ENCODE measurements at places on chromosomes 7 and 10.

DNA sequence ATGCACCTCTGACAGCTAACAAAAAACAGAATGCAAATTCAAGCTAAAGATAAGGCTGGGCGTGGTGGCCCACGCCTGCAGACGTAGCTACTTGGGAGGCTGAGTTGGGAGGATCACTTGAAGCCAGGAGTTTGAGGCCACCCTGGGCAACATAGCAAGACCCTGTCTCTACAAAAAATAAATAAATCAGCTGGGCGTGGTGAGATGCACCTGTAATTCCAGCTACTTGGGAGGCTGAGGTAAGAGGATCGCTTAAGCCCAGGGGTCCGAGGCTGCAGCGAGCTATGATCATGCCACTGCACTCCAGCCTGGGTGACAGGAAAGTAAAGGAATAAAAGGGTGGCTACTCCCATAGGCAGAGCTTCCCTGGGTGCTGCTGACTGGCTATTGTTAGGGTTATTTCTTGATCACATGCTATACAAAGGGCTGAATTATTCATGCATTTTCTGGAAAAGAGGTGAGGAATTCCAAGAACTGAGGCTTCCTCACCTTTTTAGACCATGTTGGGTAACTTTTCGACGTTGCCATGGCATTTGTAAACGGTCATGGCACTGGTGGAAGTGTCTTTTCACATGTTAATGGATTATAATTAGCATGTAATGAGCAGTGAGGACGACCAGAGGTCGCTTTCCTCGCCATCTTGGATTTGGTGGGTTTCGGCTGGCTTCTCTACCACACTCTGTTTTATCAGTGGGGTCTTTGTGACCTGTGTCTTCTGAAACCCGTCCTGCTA, 6.9 kb upstream of the PSMG3 start:
- no peak for DNase-seq

DNA sequence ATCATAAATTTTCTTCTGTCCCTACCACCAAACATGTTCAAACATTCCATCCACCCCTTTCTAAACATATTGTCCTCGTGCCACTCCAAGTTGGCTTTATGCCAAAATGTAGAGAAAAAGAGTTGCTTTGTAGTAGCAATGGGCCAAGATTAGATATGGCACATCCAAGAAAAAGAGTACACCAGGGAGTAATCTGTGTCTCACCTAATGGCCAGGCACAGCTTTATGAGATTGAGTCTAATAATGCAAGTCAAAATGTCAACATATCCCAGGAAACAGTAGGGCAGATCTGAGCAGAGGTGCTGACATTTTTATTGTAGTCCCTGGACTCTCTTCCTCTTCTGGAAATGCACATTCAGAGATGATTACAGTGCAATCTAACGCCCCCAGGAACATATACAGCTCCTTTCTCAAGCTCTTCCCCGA, 5.7 kb upstream of the OR6V1 start:
- DNase-seq = no peak

DNA sequence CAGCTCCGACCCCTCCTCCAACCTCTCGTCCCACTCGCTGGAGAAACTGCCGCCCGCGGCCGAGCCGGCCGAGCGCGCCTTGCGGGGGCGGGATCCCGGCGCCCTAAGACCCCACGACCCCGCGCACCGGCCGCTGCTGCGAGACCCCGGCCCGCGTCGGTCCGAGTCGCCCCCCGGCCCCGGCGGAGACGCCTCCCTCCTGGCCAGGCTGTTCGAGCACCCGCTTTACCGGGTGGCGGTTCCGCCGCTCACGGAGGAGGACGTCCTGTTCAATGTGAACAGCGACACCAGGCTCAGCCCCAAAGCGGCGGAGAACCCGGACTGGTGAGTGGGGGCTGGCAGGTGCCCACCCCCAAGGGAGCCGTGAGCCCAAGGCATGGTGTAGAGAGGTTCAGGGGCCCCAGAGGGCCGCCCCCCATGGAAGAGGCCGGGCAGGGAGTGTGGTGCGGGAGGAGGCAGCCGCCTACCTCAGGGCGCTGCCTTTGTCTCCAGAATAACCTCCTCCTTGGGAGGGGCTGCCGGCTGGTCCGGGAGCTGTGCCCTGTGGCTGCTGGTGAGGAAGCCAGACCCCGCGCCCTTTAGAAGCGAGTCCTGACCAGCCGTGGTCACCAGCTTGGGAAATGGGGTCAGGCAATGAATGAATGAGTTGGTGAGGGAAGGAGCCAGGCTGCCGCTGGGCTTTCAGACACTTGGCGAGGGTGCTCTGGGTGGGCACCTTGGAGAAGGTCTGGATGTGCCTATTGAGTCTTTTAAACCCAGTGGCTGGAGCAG, 1.3 kb downstream of the FAM20C start:
- no peak for DNase-seq

DNA sequence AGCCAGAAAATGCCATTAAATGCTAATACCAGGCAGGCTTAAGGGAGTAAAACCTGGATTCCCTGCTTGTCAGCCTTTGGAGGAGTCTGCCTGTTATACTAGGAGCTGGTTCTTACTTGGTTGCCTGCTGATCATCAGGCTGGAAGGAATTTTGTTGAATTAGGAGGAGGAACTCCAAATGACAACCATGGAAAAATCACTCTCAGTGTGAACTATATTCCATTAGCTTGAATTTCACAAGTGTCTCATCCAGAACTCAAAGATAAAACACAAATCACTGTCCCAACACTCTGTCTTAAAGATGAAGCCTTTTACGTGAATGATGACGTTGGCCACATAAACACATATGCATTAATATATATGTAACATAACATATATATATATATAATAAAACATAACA, 238.9 kb upstream of the PLXDC2 start:
- DNase-seq = no peak

GRCh38 chr10:109866995-109867635, 56.2 kb downstream of the XPNPEP1 start:
- DNase-seq = no peak

DNA sequence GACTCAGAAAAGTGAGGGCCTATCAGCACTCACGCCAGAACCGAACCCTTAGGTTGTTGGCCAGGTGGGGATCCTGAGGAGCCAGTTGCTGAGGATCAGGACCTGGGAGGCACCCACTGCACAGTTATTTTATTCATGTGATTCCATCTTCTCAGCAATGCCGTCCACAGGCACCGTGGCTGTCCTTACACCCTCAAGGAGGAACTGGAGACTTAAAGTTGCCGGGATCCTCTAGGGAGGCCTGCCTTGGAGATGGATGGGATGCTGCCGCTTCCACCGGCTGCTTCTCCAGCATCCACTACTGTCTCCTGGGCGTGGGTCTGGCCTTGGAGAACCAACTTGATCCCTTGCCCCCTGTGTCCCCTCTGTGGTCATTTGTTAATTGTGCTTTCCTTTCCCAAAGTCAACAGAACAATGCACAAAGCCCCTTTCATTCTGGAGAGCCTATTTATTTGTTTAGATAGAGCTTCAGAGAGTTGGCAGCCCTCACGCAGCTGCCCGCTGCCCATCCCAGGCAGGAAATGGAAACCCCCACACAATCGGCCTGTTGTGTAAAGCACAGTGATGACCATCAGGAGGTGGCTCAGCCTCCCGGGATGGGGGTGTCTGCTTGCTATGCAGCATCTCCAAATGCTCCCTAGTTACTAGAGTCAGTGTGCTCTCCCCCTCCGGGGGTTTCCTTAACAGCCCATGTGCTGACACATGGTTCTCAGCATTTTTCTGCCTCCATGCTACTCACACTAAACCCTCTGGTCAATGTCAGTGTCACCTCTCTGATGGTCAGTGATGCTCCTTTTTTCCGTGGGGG, 52.9 kb upstream of the IGFBP3 start:
- DNase-seq = no peak

- DNase-seq = no peak
Observed at GRCh38 chr10:87794285-87794684, 23.7 kb downstream of the ATAD1 start.

GRCh38 chr7:95690367-95690947, 81.9 kb upstream of the DYNC1I1 start:
- DNase-seq = peak; percentile 34

- DNase-seq = no peak
Observed at GRCh38 chr10:99123851-99124250, 111.8 kb downstream of the HPSE2 start.

GRCh38 chr7:125254566-125254965, 324.9 kb upstream of the POT1 start:
- DNase-seq = no peak

DNA sequence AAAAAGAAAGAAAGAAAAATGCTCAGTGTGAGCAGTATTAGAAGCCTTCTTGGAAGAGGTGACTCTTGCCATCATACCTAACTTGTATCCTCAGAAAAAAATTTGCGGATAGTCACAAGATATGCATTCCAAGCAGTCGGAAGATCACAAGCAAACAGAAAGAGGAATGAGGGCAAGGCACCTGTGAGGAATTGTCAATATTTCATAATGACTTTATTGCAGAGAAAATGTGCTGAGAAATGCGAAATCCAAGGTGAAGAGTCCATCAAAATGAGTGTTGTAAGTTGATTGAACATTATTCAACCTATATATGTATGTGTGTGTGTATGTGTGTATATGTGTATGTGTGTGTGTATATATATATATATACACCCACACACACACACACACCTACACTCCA, 1624.7 kb upstream of the LRRTM3 start:
- DNase-seq = no peak

GRCh38 chr7:106639476-106640334, 21.3 kb downstream of the CCDC71L start:
- no peak for DNase-seq

- DNase-seq = no peak
Observed at GRCh38 chr10:117322260-117322659, 53.0 kb downstream of the PDZD8 start.

GRCh38 chr10:116133634-116134033, 139.4 kb downstream of the GFRA1 start:
- no peak for DNase-seq

GRCh38 chr7:40644454-40645188, 509.8 kb downstream of the SUGCT start:
- DNase-seq = no peak

- DNase-seq = no peak
Observed at GRCh38 chr10:3027866-3028265, 39.5 kb upstream of the PFKP start.

DNA sequence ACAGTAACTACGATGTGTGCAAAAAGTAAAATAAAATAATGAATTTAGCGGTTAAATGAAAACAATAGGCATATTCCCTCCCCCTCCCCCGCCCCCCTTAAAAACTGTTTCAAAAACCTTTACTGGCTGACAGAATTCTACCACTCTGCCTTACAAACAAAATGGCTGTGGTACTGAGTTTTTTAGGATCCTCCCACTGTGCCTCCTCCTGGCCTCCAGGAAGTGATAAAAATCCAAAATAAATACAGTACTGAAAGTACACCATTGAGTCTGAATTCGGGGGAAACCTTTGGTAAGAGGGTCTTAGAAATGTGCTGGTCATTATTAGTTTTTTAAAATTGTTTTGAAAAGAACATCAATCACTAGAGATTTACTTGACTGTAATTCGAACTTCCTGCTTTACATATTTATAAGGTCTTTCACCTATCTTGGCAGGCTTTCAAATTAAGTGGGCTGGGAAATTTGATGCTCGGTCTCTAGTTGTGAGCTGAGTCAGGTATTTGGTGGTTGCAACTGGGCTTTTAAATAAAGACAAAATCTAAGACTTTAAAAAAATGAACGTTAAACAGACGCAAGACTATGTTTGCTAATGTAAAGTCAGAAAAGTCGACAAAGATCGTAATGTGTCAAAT, 32.5 kb upstream of the EPC1 start:
- DNase-seq = peak; percentile 71

DNA sequence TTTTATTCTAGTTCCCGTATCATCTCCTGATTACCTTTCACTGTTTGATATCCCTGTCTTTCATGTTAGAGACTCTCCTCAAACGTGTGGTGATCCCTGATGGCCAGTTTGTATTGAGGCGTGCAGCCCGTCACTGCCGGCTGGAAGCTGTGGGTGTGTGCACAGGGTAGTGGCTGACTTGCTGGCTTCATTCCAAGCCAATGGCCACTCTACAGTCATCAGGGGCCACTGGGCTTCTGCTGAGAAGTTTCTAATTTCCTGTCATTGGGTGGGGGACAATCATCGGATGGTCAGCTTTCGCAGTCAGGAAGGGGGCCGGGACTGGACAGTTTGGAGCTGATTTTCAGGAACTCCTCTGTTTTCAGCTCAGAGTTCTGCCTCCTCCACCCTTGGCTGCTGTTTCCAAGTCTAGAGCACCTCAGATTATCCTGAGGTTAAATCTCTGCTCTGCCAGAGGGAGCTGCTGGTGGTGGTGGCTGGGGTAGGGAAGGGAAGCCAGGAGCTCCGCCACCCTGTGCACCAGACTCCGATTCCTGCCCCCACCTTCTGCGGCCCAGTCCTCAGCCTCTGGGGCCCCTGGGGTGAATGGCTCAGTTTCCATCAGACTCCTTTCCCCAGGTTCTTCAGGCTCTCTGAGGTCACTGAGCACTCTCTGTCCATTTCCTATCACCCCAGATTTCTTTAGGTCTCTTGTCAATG, 34.9 kb downstream of the BAIAP2L1 start:
- DNase-seq = no peak

GRCh38 chr7:132386201-132386681, 190.0 kb downstream of the PLXNA4 start:
- DNase-seq = no peak

DNA sequence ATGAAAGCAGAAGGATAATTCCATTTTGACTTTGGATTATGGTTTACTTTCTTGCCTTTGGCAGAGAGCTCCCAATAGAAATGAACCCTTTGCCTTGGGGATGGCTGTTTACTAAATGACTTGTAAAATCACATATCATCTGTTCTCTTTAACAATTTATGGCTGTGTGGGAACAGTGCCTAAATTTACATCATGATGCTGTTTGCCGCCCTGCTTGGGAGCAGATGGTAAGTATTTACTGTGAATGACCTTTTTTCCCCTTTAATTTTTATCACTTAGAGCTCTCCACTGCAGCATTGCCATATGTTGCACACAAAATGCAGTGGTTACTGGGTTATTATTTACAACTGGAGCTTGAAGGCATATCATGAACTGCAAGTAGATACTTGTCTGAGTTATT, 13.4 kb downstream of the HEPACAM2 start:
- DNase-seq = peak; percentile 100

GRCh38 chr10:18340496-18341051, 200.3 kb downstream of the CACNB2 start:
- no peak for DNase-seq

DNA sequence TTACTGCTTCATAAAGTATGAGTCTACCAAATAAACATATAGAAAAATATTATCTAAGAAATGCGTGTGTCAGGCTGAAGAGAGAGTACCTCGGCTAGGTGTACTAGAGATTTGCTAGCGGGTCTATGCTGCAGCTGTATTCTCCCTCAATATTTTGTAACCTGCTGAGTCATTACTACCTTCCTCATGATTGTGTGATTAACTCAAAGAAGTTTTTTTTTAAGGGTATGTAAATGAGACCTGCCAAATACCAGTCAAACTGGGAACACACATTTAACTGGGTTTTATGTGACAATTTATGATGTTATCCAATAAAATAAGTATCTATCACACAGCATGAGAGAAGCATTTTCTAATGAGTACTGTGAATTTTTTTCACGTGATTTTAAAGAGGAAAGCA, 180.4 kb downstream of the RNF133 start:
- no peak for DNase-seq

GRCh38 chr7:95220328-95220727, 104.0 kb downstream of the PON1 start:
- no peak for DNase-seq

GRCh38 chr10:79376751-79377556, 29.7 kb downstream of the PPIF start:
- DNase-seq = no peak

GRCh38 chr10:71767420-71768035, 5.8 kb downstream of the VSIR start:
- no peak for DNase-seq

Measured in DMS 273 treated with DMSO at 0.1 percent for 48 hours (cell line).